ENCODE measurements at places on chromosomes 11 and 22. TPM values are rescaled to one million over a fixed set of nuclear protein-coding genes. Genes with fewer than 3 reads are reported as not detected.

Gene DDI1
- not detected for total RNA-seq

Gene XKR3
- not detected for total RNA-seq

Gene MMP8
- not detected for total RNA-seq

Gene OSM
- not detected for total RNA-seq

Gene PDE2A
- 4.3 TPM for total RNA-seq

Gene OR10AG1
- not detected for total RNA-seq

Gene OR52H1
- total RNA-seq, result 0.75 TPM

Gene KDM4E
- total RNA-seq, result not detected

Gene TNNT3
- total RNA-seq, result not detected

Gene ASRGL1
- total RNA-seq, result 20.3 TPM

Gene CST6
- 59.8 TPM for total RNA-seq

Gene NEFH
- total RNA-seq, result 5.2 TPM
